ENCODE measurements at places on chromosomes 12 and 14.

GRCh38 chr14:55446127-55446736, 5.8 kb upstream of the TBPL2 start:
- DNase-seq: peak; percentile 57

GRCh38 chr14:32820682-32821081, 118.0 kb upstream of the NPAS3 start:
- DNase-seq: no peak

- DNase-seq: peak; percentile 82
Measured at GRCh38 chr12:26906704-26907103, 31.1 kb downstream of the INTS13 start.

GRCh38 chr14:88597601-88598000, 34.8 kb downstream of the ZC3H14 start:
- DNase-seq: no peak

GRCh38 chr12:94147991-94148738, at the start of gene PLXNC1:
PLXNC1 (plus strand) TSS chr12:94148577; CDS start chr12:94148972, 395 bp downstream.
- peak; percentile 45 for DNase-seq

- no peak for DNase-seq
Measured at GRCh38 chr14:72120315-72120714, 188.1 kb downstream of the RGS6 start.

GRCh38 chr12:19772776-19773175, 333.5 kb downstream of the AEBP2 start:
- DNase-seq: no peak

- no peak for DNase-seq
Measured at GRCh38 chr12:80936642-80937390, 918 bp downstream of the LIN7A start.

DNA sequence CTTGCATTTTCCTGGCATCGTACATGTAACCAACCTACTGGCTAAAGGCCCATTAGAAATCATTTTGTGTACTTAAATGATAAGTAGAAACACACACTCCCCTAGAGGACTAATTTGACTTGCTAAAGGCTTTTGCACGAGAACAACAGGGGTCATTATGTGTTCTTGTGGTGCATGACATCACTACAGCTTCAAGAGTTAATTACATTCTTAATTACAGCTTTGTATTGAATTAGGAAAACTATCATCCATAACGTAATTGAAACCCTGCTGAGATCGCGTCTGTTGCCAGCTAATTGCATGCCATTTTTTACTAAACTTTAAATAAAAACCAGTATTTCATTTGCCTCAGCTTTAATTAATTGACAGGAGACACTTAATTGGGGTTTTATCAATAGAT, 51.4 kb downstream of the TMEM132C start:
- no peak for DNase-seq

GRCh38 chr12:123681605-123682004, 10.7 kb downstream of the TCTN2 start:
- no peak for DNase-seq

DNA sequence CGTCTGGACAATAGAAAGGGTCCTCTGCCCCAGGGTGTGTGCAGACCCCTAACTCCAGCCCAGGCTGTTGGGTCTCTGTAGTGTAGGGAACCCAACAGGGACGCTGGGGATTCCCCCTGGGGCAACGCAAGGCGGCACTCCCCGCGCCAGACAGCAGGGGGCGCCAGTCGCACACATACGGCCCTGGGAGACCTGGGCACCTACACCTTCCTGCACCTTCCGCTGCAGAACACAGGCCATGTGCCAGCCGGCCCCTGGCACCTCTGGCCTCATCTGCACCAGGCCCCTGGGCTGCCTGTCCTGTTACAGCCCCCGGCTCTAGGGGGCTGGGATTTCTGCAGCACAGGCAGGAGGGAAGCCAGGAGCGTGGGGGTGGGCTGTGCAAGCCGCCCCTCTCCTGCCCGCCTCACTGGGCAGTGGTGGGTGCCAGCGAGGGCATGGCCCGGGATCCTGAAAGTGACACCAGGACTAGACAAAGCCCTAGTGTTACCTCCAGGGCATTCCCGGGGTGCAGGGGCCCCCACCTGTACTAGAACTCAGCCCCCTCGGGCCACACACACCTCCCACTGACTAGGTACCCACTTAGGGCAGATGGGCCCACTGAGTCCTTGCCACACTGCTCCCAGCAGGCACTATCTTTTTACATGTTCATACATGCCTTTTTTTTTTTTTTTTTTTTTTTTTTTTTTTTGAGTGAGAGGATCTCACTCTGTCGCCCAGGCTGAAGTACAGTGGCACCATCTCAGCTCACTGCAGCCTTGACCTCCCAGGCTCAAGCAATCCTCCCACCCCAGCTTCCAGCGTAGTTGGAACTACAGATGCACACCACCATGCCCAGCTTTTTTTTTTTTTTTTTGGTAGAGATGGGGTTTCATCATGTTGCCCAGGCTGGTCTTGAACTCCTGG, 37.5 kb downstream of the CCNK start:
- DNase-seq: peak; percentile 33

- peak; percentile 17 for DNase-seq
Measured at GRCh38 chr12:1855241-1855640, 34.9 kb downstream of the LRTM2 start.

- DNase-seq: no peak
Measured at GRCh38 chr14:27688841-27689444, 1077.6 kb upstream of the FOXG1 start.

- peak; percentile 86 for DNase-seq
Measured at GRCh38 chr12:131773582-131774221, 54.5 kb upstream of the MMP17 start.

- no peak for DNase-seq
Measured at GRCh38 chr14:58805057-58805456, 167.3 kb downstream of the DACT1 start.

DNA sequence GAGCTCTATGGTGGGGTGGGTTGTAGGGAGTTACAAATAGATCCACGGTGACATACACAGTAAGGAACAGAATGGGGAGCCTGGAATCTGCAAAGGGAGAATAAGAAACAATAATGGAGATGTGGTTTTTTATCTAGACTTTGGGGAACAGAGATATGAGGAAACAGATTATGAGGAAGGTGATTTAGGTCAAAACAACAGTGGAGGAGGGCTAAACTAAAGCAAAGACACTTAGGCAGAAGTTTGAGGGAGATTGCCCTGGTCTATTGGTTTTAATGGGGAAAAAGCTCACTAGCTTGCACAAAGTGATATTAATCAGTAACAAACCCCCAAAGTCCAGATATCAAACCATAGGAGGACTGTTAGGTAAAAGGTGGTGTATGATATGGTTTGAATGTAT, 144.5 kb upstream of the DYRK2 start:
- no peak for DNase-seq

DNA sequence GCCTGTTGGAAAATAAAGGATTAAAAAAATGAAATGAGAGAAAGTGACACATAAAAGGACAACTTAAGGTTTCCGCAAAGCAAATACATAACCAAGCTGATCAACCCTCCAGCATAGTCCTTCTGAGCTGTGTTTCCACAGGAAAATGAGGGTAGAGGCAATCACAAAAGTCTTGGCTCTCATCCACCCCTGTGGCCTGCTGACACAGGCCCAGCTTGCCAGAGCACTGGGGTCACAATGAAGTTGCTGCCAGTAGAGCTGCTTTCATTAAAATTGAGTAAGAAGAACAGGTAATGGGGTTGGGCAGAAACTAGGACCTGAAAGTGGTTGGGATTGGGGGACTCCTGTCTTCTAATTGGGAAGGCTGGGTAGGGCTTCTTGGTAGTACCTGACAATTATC, 65.9 kb downstream of the RERG start:
- DNase-seq: no peak

- DNase-seq: no peak
Measured at GRCh38 chr14:54364555-54365415, 32.0 kb upstream of the CDKN3 start.

DNA sequence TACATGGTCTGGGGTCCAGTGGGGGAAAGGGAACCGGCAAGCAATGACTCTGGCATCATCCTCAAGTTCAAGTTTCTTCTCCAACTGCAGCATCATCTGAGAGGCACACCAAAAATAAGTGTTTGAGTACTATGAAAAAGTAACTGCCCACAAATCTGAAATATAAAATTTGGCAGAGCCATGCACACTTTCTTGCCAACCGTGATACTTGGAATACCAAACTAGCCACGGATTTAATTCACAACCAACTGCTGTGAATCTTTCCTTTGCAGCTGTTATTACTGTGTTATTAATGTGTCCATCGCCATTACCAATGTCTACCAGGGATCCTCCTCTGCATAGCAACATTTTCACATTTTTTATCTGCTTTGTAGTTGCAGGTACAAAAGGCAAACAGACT, 74.6 kb downstream of the GXYLT1 start:
- no peak for DNase-seq

- DNase-seq: no peak
Measured at GRCh38 chr12:113724794-113725556, 241.2 kb downstream of the RBM19 start.

GRCh38 chr14:75406102-75406501, 21.7 kb upstream of the JDP2 start:
- DNase-seq: no peak

DNA sequence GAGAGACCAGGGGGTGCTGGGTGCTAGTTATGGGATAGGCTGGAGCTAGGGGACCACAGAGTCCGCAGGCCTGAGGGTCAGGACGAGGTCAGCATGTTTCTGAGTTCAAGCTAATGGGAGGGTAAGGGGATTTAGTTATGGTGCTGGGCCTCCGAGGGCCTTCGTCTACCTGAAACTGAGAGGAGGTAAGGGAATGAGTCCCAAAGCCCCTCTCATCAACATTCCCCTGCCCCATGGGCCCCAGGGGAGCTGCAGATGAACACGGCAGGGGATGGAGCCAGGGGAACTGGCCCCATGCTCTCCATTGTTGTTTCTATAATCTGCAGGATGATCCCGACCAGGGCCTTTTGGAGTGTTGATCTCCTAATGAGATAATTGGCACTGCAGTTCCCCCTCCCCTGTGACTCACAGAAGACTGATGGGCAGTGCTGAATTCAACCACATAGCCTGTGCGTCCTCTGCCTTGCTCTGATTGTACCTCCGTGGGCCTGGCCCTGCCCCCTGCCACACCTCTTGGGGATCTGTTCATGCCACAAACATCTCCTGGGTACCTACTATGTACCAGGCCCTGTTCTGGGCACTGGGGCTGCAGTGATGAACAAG, 21.4 kb downstream of the FAIM2 start:
- DNase-seq: no peak

- DNase-seq: peak; percentile 10
Measured at GRCh38 chr14:96239711-96240141, 16.3 kb upstream of the BDKRB1 start.

DNA sequence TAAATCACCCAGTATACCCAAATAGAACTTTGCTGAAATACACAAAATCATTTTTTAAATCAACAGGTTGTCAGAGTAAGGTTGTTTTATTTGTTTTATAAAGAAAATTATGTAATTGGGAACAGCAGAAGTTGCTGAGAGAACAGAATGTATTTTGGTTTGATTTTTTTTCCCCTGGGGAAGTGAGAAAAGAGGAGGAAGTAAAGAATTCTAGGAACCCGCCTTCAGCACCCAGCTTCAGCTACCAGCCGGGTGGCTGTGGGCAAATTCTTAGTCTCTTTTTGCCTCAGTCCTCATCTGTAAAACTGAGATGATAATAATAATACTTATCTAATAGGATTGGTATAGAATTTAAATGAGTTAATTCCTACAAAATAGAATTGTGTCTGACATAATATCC, 119.4 kb downstream of the SRGAP1 start:
- no peak for DNase-seq

DNA sequence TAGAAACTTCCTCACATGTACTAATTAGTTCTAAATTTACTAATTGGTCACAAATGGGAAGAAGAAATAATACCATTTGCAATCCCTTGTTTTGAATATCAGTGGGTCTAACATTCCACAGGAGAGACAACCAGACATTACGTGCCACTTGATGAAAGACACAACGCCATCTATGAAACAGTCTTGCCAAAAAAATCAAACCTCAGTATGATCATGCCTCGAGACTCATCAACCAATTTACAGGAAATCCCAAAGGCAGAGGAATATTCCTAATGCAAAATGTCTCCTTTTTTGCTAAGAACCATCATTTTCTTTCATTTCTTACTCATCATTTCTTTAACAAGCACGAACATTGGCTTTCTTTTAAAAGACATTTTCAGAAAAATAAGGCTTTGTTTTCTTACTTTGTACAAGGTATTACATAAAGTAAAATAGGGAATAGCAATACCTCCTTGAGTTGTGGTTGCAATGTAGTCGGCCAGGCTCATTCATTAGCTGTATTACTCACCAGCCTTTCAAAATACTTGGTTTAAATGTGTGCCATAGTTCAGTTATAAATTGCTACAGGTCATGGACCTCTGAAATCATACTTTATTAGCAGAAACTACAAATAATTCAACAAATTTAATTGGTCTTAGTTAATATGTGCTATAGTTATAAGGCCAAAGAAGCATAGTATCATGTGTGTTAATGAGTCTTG, 436.2 kb upstream of the FLRT2 start:
- DNase-seq: no peak

DNA sequence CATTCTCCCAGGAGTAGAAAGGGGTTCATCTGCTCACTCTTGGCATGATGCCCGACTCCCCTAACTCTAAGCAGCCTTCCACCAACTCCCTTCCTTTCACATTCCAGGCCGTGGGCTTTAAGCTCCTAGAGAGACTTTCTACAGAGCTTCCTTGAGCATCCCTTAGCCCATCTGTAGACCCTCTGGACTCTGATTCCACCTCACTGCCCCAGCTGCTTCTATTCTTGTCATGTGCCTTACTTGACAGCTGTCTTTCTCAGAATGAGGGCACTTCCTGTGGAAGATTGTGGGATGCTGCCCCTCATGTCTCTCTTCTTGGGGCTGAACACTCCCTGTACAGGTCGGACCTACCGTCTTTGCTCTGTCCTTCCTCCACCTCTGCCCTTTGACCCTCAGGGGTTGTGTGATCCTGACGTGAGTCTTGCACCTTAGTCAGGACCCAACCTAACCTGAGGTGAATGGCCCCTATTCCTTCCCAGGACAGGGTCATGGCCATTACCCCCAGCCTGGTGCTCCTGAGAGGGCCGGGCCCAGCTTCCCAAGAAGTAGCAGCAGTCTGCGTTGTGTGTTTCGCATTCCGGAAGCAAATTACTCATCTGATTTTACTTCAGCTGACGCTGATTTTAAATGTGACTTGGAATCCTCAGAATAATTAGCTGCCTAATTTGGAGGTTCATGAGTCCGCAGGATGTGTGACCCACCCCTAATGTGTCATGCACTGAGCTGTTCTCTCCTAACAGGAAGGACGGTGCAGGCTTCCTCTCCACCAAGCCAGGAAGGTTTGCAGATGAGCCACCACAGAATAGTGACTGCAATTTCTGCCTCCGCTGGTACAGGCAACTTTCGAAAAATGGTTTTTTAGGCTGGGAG, 2.7 kb upstream of the GALNT6 start:
- DNase-seq: peak; percentile 42

- DNase-seq: no peak
Measured at GRCh38 chr14:20627346-20628027, 14.0 kb downstream of the OR6S1 start.

GRCh38 chr14:102252834-102253801, 51.8 kb downstream of the MOK start:
- no peak for DNase-seq

GRCh38 chr14:83842547-83842946, 1687.4 kb upstream of the FLRT2 start:
- DNase-seq: no peak

Data from Jurkat, Clone E6-1 (cell line).